ENCODE measurements at places on chromosomes 12 and 14.
A peak's percentile ranks its signal among the peaks of the same experiment; 100 is the strongest.

DNA sequence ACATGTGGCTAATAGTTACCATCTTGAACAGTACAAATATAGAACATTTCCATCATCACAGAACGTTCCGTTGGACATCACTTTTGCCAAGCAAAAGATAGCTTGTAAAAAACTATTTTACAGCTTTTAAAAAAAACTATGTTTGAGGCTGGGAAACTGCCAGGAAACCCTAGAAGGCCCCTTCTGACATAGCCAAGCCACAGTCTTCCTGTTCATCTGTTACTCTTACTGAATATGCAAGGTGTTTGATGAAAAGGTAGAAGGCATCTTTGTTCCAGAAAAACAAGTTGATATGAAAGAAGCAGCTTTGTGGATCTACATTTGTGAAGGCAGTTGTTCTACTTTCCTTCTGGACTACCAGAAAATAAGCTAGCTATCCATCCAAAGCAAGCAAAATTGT, 23.6 kb upstream of the WNK1 start:
- no peak for DNase-seq

GRCh38 chr12:4858386-4858785, 51.3 kb upstream of the KCNA1 start:
- DNase-seq, result peak; percentile 20

- no peak for DNase-seq
These were observed 12.4 kb downstream of the L2HGDH start for GRCh38 chr14:50299585-50299984.

DNA sequence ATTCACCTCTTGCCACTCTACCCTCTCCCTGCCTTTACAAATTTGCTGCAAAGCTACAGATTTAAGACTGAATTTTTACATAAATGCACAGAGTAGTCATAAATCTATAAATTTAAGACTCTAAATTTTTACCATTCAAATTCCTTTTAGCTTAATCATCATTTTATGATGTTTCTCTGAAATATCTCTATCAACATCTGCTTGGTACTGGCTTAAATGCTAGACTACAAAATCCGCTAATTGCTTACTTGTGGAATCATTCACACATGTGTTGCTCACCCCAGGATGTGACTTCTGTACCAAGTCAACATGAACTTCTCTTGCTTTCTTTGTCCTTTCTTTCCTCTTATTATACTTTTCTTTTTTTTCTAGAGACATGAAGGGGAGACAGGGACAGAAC, 109.2 kb downstream of the GALC start:
- no peak for DNase-seq

GRCh38 chr12:70883855-70884254, 36.7 kb downstream of the PTPRR start:
- DNase-seq, result no peak

GRCh38 chr12:114920771-114921554, 237.0 kb upstream of the TBX3 start:
- DNase-seq, result no peak

DNA sequence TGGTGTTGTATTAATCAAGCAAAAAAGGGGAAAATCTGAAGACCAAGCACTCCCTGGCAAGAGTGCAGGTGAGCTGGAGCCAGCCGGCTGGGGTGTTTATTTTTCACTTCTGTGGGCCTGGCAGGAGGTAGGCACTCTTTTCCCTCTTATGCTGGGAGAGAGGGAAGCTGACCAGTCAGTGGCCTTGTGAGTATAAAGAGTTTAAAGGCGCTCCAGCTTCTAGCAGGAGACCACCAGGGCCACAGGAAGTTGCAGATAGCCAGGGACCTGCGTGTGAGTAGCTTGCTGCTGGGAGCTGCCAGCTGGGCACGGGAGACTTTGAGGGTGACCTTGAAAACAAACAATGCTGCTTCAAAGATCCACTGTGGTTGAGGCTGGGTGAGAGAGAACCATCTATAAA, 217.4 kb upstream of the PWP1 start:
- no peak for DNase-seq

DNA sequence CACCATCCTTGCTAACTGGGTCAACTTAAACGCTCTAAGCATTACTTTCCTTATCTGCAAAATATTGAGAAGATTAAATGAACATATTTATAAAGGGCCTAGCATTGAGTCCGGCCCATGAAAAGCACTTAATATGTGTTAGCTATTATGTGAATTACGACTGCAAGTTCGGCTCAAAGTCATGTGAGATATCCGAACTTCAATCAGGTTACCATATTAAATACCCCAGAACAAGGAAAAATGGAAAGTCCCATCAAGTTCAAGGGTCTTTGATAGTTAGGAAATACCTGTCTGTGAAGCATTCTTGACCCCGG, 487 bp upstream of the NRDE2 start:
- DNase-seq, result no peak

GRCh38 chr12:5577741-5578140, 145.8 kb downstream of the NTF3 start:
- no peak for DNase-seq

GRCh38 chr14:101562659-101563351, 1.5 kb downstream of the DIO3 start:
- DNase-seq, result no peak

GRCh38 chr12:25469861-25470260, 83.2 kb downstream of the LMNTD1 start:
- DNase-seq, result no peak

GRCh38 chr12:15270591-15270990, 49.4 kb upstream of the RERG start:
- DNase-seq, result no peak

DNA sequence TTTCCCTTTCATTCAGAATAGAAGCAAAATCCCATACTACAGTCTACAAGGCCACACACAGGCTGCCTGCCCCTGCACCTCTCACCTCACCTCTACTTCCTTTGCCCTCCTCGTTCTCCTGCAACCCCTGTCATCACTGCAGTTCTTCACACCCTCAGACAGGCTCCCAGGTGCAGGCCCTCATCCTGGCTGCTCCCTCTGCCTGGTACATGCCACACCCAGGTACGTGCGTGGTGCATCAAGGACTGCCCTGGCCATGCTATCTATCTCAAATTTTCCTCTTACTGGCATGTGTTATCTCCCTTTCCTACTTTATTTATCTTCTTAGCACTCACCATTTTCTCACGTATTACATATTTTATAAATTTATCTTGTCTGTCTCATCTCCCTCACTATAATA, 24.3 kb downstream of the TM7SF3 start:
- no peak for DNase-seq

DNA sequence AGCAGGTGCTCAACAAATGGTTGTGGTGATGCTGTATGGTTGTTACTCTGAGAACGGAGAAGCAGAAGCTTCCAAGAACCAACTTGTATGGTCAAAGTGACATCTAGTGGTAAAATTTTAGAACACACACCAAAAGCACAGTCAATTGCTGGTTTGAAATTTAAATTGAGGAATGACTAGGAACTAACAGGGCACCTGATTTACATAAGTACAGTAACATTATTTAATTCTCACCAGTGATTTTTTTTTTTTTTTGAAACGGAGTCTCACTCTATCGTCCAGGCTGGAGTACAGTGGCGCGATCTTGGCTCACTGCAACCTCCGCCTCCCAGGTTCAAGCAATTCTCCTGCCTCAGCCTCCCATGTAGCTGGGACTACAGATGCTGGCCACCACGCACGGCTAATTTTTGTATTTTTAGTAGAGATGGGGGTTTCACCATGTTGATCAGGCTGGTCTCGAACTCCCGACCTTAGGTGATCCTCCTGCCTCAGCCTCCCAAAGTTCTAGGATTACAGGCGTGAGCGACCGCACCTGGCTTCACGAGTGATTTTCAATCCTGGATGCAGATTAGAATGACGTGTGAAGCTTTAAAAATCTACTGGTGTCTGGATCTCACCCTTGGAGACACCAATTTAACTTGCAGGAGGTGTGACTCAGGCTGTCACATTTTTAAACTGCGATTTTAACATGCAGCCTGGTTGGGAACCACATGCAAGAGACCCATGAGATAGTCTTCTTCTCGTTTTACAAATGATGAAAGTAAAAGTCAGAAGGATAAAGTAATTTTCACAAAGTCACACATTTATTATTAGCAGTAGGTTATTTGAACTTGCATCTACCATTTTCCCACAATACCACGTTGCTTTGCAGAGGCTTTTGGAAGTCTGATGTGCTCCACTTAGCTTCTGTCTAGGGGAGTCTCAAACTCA, 14.1 kb upstream of the NUMB start:
- peak; percentile 48 for DNase-seq

GRCh38 chr12:89733579-89734201, 25.1 kb upstream of the ATP2B1 start:
- DNase-seq, result no peak

DNA sequence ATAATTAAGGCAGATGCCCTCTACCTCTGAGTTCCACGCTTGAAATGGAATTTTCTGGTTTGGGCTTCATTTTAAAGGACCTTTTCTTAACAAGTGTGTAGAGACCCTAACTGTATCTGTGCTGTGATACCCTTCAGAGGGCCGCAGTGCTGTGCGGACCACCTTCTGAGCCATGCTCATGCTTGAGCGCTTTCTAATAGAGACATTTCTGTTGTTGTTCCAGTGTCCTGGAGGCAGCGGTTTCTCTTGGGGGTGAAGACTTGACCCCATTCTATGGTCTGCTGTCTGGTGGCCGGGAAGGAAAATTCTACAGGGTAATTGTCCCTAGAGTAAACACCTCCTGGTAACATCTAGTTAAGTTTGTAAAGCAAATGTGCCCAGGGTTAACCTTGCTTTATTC, 46.7 kb upstream of the BCL7A start:
- DNase-seq, result no peak

GRCh38 chr12:104057771-104058197, 6.5 kb upstream of the HCFC2 start:
- DNase-seq, result no peak

DNA sequence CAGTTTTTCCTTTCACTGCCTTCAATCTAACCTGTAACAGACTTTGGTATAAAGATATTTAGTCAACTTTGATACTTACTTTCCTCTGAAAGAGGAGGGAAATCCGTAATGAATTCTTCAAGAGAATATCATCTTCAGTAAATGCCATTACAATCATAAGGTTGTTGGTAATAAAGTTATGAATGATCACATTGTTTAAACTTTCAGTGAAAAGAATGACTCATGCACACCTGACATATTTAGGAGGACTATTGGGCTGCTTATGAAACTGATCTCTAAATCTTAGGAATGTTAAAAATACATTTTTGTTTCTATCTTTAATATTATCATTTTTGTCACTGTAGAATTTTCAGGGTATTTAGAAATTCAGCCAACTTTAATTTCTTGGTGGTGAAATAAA, 474.7 kb downstream of the SLC16A7 start:
- no peak for DNase-seq

GRCh38 chr12:50520416-50521207, 15.8 kb downstream of the DIP2B start:
- no peak for DNase-seq

DNA sequence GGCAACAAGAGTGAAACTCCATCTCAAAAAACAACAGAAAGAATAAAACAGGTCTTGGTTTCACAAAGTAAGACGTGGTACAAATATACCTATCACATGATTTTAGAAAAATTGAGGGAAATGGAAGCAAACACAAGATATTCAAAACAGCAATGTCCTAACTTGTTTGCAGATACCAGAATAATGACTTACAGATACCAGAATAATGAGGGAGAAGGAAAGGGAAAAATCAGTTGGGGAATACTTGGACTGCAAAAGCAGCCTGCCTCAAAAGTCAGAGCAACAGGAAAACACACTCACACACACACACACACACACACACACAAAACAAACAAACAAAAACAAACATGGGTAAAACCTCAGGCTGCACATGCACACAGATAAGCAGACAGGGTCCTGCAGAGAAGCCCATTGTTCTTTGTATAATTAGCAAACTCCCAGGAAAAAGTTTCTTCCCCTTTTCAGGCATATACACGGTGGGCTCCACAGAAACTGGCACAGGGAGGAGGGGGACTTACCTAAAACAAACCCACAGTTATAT, 65.7 kb upstream of the CAPRIN2 start:
- no peak for DNase-seq

GRCh38 chr14:52987514-52987913, 36.7 kb upstream of the FERMT2 start:
- DNase-seq, result no peak

DNA sequence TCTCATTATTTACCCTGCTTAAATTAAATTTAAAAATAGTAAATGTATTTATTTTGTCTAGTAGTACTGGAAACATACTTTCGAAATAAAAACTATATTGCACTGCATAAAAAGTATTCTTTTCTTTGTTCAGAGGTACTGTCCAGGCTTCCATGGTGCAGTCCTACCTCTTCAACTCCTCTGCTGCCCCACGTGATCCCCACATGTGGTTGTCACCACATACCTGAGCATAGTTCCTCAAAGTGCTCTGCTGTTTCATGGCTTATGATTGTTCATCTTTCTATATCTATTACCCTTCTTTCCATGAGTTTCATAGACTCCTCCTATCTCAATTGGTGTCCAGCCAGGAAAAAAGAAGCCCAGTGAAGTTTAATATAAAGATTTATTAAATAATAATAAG, 317.5 kb upstream of the OR4E1 start:
- no peak for DNase-seq

DNA sequence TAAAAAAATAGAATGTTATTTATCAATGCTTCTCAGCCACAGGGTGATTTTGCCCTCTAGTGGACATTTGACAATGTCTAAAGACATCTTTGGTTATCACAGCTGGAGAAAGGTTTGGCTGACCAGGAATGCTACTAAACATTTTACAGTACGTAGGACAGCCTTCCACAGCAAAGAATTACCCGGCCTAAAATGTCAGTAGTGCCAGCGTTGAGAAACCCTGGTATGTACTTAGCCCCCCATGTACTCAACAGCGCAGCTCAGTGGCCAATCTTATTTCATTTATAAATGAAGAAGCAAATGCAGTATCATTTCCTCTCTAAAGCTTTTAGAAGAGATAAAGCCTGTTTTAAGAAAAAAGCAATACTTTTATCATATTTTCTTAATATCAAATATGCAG, 5.8 kb downstream of the MARK3 start:
- DNase-seq, result no peak

DNA sequence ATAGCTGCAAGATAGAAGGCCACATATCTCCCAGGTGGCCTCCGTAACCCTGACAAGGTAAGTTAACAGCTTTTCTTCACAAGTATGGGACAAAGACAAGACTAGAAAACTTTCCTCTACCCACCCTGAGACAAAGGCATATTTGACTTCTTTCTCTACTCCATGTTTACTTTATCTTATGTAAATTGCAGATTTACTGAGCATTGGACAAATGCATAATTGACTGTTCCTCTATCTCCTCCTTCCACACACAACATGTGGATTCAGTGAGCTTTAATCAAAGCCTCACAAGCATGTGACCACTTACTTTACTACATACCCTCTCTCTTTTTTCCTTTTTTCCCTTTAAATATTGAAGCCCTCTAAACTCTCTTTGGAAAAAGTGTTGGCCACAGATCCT, 289.1 kb upstream of the TMTC1 start:
- DNase-seq, result no peak

- peak; percentile 54 for DNase-seq
These were observed 139.3 kb upstream of the LMNTD1 start for GRCh38 chr12:25692115-25693035.

- no peak for DNase-seq
These were observed 31.5 kb downstream of the SPTB start for GRCh38 chr14:64848239-64848638.

GRCh38 chr12:130819681-130820080, 19.4 kb downstream of the STX2 start:
- no peak for DNase-seq

- DNase-seq, result no peak
These were observed 868.2 kb downstream of the C12orf50 start for GRCh38 chr12:87160848-87161601.
